ENCODE measurements at places on chromosomes 12 and 14.

DNA sequence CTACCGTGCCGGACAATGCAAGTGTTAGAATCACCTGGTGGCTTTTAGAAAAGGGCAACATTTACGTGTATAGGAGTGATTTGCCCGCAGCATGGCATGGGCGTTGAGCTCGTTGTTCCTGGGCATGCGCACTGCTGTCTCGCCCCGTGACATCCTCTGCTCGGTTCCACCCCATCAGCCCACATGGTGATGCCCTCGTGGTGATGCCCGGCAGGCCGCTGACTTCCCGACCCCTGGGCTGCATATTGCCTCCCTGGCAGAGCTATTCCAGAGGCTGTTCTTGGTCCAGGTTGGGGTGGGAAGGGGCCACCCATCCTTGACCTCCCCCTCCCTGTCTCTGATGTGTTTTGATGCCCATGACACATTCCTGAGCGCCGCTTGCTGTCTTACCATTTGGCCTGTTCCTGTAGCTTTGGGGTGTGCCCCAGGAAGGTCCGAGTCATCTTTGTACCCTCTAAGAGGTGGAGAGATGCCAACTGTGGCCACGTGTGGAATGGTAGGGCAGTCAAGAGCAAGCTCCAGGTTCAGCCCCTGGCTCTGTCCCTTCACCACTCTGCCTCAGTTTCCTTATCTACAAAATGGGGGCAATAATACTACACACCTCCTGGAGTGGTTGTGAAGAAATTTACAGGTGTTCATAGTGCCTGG, 4.8 kb downstream of the HIP1R start:
- DNase-seq, result no peak

GRCh38 chr12:51183816-51184215, 10.9 kb upstream of the TFCP2 start:
- DNase-seq, result no peak

DNA sequence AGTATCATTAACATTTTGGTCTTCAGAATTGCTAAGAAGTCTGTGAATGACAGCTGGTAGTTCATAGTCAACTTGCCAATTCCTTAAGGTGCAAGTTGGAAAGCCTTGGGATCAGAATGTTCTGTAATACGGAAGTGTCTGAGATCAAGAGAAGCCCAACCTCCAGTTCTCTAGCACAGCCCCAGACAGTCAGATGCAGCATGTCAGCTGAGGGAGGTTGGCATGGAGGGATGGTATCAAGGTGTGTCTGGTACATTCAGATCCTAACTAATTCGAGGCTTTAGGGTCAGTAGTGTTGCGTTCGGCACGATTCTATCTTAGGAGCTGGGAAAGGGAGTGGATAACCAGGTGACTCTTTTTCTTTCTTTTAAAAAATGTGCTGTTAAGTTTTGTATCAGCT, 38.3 kb downstream of the FNTB start:
- no peak for DNase-seq

- DNase-seq, result no peak
Measured at GRCh38 chr12:87430444-87430843, 598.8 kb downstream of the C12orf50 start.

DNA sequence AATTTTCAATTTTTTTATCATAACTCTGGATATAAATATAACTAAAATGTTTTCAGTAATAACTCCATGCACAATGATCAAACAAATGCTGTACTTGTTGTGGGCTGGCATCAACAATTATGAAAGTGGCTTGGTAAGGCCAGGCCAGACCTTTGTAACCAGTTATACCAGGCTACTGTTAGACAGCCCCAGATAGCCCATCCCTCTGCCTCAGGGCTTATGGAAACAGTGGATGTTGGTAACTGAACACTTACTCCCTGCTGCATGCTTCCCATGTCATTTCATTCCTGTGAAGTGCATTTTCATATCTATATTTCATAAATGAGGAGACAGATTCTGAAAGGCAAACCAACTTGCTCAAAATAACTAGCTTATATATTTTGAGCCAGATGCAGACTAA, 195.0 kb downstream of the SYT1 start:
- no peak for DNase-seq

DNA sequence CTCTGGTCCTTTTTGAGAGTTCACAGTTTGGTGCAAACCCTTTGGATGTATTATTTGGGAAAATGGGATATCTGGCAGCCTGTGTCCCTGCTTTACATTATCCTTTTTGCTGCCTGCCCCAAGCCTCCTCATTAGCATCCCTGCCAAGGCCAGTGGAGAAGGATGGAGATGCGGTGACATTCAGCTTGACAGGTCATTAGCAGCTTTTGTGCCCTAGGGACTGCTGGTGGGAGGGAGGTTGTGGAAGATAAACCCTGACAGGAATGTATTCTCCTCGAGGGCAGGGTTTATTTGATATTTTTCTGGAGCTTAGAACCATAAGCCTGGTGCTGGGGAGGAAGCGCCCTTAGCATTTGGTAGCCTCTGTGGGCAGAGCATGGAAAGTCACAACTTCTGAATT, 49.3 kb downstream of the PTPN11 start:
- no peak for DNase-seq

- peak; percentile 13 for DNase-seq
Measured at GRCh38 chr14:101719708-101720107, 41.8 kb upstream of the PPP2R5C start.

DNA sequence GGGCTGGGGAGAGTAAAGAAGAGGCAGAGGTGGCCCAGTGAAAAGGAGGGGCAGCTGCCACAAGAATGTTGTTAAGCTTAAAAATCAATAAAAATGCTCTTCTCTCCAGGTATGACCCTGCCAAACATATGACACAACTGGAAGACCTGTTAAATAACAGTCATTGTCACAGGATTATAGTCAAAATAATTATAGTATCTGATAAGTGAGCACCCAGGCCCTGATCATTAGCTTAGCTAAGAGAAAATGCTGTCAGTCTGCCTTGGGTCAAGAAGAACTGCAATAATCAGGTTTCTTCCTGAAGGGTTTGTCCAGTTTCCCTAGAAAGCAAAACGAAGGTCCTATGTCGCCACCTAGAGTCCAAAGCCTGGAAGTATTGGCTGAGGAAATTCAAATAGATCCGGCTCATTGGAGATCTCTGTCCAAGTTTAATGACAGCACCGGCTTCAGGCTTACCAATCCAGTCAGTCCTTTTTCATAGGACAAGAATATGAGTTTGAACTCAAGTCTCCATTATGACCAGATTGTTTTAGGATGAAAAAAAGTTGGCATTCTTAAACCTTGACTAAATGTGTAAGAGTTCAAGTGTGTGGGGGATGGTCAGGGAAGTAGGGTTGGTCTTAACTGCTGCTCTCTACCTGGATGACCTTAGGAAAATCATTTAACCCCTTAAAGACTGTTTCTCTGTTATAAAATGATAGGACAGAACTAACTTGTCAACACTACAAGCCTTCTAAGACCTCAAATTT, 22.5 kb upstream of the NKX2-8 start:
- peak; percentile 42 for DNase-seq

GRCh38 chr14:54691525-54692283, 124.8 kb downstream of the SAMD4A start:
- peak; percentile 74 for DNase-seq

- no peak for DNase-seq
Measured at GRCh38 chr12:14935031-14935430, 3.3 kb downstream of the ERP27 start.

- DNase-seq, result no peak
Measured at GRCh38 chr12:111367661-111368221, 1.2 kb downstream of the PHETA1 start.

DNA sequence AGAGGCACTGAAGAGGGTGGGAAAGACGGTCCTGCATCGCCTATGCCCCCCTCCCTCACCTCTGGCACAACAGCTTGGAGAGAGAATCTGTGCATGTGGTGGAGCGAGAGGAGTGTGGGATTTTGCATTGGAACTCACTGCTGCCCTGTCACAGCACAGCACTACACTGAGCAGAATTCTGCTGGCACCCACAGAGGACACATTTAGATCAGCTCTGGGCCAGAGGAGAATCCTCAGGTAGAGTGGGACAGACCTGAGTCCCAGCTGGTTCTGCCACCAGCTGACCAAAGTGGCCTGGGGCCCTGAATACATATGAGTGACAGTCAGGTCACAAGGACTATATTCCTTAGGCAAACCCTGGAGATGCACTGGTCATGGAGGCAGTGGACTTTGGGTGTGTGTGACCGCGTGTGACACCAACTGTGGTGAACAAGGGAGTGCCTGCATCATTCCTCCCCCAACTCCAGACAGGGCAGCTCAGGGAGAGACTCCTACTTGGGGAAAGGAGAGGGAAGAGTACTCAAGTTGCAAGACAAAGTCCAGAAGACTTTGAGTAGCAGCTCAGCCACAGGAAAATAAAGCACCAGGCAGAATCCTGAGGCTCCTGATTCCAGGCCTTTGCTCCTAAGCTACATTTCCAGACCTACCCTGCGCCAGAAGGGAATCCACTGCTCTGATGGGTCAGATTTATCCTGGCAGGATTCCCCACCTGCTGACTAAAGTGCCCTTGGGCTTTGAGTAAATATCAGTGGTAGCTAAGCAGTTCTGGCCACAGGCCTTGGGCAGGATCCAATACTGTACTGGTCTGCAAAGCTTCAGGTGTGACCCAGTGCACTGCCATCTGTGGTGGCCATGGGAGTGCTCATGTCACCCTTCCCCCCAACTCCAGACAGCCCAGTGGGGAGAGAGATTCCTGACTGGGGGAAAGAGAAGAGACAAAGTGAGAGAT, 10.6 kb upstream of the ACOT1 start:
- DNase-seq, result no peak

DNA sequence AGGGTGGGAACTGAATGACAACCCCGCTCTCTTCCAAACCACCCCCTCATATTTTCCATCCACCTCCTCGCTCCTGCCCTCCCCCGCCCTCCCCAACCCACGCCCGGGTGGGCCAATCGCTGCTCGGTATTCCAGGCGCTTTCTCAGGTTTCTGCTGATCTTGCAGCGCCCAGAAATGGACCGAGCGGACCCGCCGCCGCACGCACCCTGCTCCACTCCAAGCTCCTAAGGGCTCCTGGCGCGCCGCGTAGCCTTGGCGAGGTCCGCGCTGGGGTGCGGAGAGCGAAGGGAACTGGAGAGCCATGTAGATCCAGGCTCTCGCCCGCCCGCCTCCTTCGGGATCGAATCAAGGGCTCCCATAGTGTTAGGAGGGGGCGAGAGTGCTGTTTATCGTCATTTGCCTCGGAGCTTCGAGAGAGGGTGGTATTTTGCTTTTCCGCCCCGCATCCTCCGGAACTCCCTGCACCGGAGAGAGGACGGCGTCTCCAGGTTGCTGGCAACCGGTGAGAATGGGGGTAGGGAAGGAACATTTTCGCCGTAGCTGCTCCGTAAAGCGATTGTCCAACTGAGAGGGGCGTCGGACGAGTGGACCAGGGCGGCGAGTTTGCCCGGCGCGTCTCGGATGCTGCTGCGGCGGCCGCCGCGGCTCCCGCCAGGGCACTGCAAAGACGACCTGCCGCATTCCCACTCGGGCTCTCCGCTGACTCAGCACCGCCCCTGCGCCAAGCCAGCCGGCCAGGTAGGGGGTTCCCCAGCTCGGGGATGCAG, at the start of gene KCNA1:
KCNA1 (plus strand) TSS at position 172 of the 768 bp plus-strand sequence. CDS start 1,474 bp downstream, outside the sequence.
- peak; percentile 25 for DNase-seq

DNA sequence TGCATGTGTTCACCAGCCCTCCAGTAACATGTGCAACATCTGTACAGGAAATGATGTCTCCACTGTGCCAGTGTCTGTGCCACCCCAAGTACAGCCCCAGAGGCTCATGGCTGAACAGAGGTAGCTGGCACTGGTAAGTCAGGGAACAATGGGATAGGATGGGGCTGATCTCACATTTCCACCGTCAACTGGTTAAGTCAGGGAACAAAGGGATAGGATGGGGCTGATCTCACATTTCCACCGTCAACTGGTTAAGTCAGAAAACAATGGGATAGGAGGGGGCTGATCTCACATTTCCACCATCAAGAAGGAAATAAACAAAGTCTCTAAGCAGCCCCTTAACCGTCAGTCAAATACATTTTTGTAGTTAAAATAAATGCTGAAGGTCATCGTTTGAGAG, 246.6 kb downstream of the TMEM132D start:
- DNase-seq, result no peak

- no peak for DNase-seq
Measured at GRCh38 chr14:36654794-36655381, 6.8 kb upstream of the PAX9 start.

GRCh38 chr12:108319277-108320234, 19.6 kb downstream of the CMKLR1 start:
- DNase-seq, result no peak

DNA sequence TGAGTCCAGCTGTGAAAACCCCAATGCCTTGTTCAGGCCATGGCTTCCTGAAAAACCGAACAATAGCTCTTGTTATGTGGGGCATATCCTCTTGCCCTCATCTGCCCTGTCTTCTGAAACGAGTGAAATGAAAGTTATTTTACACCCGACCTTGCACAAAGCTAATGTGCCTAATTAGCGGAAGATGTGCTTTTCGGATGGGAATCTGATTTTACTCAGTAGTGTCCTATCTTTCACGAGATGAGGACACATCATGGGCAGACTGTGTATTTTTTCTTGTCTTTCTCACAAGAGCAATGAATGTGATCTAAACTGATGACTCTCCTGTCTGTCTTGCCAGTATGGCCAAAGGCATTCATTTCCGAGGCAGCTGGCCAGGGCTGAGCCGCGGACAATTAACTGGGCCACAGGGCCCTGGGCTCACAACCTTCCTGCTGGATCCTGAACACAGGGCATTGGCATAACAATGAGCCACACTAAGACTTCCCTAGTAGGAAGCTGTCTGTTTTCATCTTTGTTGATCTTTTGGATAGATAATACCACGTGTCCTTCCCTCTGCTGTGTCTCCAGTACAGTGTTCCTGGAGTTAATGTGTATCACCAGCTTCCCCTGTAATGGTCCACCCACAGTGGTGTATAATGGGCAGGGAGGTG, 86.0 kb upstream of the HIF1A start:
- no peak for DNase-seq

DNA sequence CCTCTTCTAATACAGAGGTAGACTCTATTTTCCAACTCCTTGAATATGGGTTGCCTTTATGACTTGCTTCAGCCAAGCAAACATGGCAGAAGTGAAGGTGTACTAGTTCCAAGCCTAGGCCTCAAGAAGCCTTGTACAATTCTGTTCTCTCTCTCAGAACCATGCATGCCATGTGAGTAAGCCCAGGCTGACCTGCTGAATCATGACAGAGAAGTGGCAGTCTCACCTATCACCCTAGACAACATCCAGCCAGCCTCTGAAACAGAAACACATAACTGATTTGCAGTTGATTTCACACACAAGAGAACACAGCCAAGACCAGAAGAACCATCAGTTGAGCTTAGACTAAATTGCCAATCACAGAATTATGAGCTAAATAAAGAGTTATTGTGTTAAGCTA, 157.2 kb downstream of the GARIN6 start:
- no peak for DNase-seq

DNA sequence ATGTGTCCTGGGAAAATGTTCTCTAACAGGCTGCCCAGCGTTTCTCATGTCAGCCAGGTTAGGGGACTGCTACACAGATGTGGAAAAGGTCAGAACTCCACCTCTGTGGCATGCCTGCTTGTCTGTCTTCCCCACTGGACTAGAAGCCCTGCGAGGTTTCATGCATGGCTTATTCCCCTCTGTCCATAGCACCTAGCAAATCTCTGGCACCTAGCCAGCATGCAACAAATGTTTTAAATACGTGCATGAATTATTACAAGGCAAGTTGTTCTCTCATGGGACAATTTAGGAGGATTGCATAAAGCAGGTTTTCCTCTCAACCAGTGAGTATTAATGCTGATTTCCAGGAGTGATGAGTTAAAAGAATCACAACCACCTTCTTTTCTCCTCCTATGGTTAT, 21.4 kb upstream of the KCNK13 start:
- no peak for DNase-seq

All from activated T-cell treated with anti-CD3 and anti-CD28 coated beads, Interleukin-2, amount 50 U/mL, for 48 hours (primary cell).